Motor neuron (in vitro differentiated cells): ENCODE measurements at places on chromosomes 2 and 18. TPM values are rescaled to one million over a fixed set of nuclear protein-coding genes. Genes with fewer than 3 reads are reported as not detected.

Gene VIT
- 0.71 and 0.81 TPM in 2 replicates for total RNA-seq

Gene GPR39
- 0.46 and 0.59 TPM in 2 replicates for total RNA-seq

Gene CFC1
- total RNA-seq: 0.38 TPM in 1 of 2 replicates, not detected in the other

Gene HOXD3
- total RNA-seq: 9.1 and 13.9 TPM in 2 replicates

Gene KCNJ3
- total RNA-seq: 0.64 and 0.82 TPM in 2 replicates

Gene CCL20
- total RNA-seq: not detected in 2 replicates

Gene MPV17
- 36.7 and 39.0 TPM in 2 replicates for total RNA-seq

Gene SH3RF3
- 2.7 and 2.9 TPM in 2 replicates for total RNA-seq

Gene DSG4
- total RNA-seq: 0.06 TPM in 1 of 2 replicates, not detected in the other

Gene ZNF396
- 3.9 and 4.5 TPM in 2 replicates for total RNA-seq

Gene GALR1
- total RNA-seq: 0.05 and 0.10 TPM in 2 replicates

Gene GPR35
- 0.41 and 0.91 TPM in 2 replicates for total RNA-seq

Gene NEU4
- 0.11 and 0.63 TPM in 2 replicates for total RNA-seq
